ENCODE measurements at places on chromosomes 12 and 14. TPM values are rescaled to one million over a fixed set of nuclear protein-coding genes. Genes with fewer than 3 reads are reported as not detected.
A peak's percentile ranks its signal among the peaks of the same experiment; 100 is the strongest.

- peak overlapping the region; percentile 89 for H3K4me3 ChIP-seq
- H3K27ac ChIP-seq: peak overlapping the region; percentile 99
- DNase-seq: peak; percentile 64
- peaks cover 16% of the 10 kb centered on the region for H3K27me3 ChIP-seq
Observed at GRCh38 chr12:57517187-57517586, 3.1 kb downstream of the DDIT3 start.

IFI27 gene
- total RNA-seq: 0.28 TPM

GRCh38 chr12:28025821-28026505, 53.4 kb upstream of the PTHLH start:
- no peaks in the 10 kb centered on the region for H3K27me3 ChIP-seq
- peak overlapping the region; percentile 100 for H3K27ac ChIP-seq

- H3K4me3 ChIP-seq: no peak overlapping the region
- H3K27ac ChIP-seq: no peak overlapping the region
- DNase-seq: no peak
- no peaks in the 10 kb centered on the region for H3K36me3 ChIP-seq
- no peaks in the 10 kb centered on the region for H3K4me1 ChIP-seq
Observed at GRCh38 chr14:56562883-56563282, 16.7 kb upstream of the TMEM260 start.

AGAP2 gene
- total RNA-seq: 0.18 TPM

DNA sequence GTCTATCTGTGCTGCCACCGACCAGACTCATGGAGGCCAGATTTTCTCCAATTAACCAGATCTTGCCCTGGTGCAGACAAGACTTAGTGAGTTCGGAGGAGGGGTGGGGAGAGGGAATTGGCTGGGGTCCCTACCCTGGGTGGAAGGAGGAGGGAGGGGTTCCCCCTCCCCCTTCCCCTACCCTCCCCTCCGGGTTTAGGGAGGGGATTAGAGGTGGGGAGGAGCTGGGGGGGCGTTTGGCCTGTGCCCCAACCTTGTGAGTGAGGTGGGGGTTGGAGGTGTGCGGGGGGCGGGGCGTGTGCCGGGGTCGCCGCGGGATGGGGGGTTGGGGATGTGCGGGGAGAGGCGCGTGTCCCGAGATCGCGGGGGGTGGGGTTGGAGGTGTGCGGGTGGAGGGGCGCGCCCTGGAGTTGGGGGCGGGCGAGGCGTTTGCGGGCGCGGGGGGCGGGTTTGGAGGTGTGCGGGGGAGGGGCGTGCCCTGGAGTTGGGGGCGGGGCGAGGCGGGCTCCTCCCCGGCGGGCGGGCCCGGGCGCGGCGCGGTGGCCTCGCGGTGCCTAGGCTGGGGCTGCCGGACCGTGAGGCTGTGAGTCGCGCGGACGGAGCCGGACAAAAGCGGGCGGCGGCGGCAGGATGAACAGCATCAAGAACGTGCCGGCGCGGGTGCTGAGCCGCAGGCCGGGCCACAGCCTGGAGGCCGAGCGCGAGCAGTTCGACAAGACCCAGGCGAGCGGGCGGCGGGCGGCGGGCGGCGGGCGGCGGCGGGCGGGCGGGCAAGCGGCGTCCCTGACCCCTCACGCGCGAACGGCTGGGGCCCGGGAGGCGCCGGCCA, at the start of gene HIP1R:
Gene HIP1R, plus strand, starts transcription at position 537 of the 829 bp plus-strand sequence. Its CDS starts 94 bp downstream, at position 631.
- peak within 1 kb of the TSS; percentile 82 for H3K27ac ChIP-seq
- DNase-seq: no peak
- no peaks in the 10 kb centered on the region for H3K27me3 ChIP-seq
- H3K4me1 ChIP-seq: peaks cover 38% of the 10 kb centered on the region
- no peaks in the 10 kb centered on the region for H3K36me3 ChIP-seq

DNA sequence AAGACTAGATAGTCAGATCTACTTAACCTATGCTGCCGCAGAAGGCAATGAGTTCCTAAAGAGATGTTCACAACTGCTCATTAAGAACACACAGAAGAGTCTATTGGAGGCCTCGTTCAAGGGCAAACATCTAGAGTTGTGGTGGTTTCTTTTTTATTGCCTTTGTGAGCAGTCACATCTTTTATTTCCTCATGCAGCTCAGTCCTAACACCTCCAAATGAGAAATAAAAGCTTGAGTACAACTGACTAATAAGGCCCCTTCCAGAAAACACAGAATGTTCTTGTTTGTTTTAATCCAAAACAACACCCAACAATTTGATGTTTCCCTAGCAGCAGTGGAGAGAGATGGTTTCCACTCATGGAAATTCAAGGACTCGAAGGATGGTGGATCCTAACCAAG, 123.5 kb upstream of the NOS1 start:
- H3K4me3 ChIP-seq: no peak overlapping the region
- H3K27ac ChIP-seq: no peak overlapping the region
- peaks cover 5% of the 10 kb centered on the region for H3K27me3 ChIP-seq
- DNase-seq: no peak
- no peaks in the 10 kb centered on the region for H3K36me3 ChIP-seq
- H3K4me1 ChIP-seq: no peaks in the 10 kb centered on the region

GRCh38 chr12:108559007-108559655, 1.8 kb downstream of the SART3 start:
- H3K36me3 ChIP-seq: peaks cover 14% of the 10 kb centered on the region
- H3K27ac ChIP-seq: no peak overlapping the region
- H3K27me3 ChIP-seq: peaks cover 3% of the 10 kb centered on the region
- H3K4me3 ChIP-seq: peak overlapping the region; percentile 99
- H3K4me1 ChIP-seq: peaks cover 60% of the 10 kb centered on the region

DNA sequence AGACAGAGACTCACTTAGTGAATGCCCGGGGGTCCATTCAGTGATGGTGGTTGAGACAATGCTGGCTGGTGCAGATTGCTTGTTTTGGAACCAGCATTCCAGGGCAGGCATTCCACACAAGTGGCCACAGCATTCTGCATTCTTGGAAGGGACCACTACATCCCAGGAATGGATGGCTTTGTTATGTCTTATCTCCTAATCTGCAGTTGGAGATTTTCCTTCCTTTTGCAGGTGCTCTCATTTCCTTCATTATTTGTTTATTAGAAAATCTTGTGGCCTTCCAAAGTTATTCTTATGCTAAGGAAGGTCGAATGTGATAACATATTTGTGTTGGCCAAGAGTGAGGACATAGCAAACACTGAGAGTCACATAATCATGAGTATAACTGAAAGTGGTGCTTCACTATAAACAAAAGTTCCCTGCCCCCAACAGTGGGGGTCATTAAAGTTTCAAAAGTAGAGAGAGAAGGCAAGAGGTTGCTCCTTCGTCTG, 66.0 kb downstream of the BMP4 start:
- no peaks in the 10 kb centered on the region for H3K36me3 ChIP-seq
- no peak overlapping the region for H3K4me3 ChIP-seq
- H3K27ac ChIP-seq: no peak overlapping the region
- peaks cover 3% of the 10 kb centered on the region for H3K27me3 ChIP-seq
- no peak for DNase-seq
- H3K4me1 ChIP-seq: peaks cover 39% of the 10 kb centered on the region

GRCh38 chr12:116878567-116879508, 2.4 kb downstream of the HRK start:
- DNase-seq: no peak
- H3K36me3 ChIP-seq: no peaks in the 10 kb centered on the region
- no peak overlapping the region for H3K27ac ChIP-seq
- peaks cover 44% of the 10 kb centered on the region for H3K27me3 ChIP-seq
- H3K4me3 ChIP-seq: peak overlapping the region; percentile 85
- peaks cover 32% of the 10 kb centered on the region for H3K4me1 ChIP-seq

GLS2 gene
- not detected for total RNA-seq

FAM90A1 gene
- total RNA-seq: not detected

GPR132 gene
- not detected for total RNA-seq

SLC39A2 gene
- total RNA-seq: not detected

DNA sequence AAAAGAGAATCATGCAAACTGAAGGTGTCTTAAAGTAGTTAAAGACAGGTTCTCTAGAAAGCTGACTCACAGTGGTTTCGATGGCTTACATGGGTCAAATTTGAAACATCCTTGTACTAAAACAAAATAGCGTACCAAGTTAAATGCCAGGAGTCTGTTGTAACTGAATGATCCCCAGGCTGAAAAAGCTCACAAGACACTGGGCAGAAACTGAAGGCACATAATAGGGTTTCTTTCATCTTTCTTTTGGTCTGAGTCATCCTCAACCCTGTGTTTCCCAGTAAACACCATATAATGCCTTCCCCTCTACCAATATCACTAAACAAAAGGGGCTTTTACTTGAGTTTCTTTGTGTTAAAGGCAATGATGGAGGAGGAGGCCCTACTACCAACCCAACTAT, 12.8 kb downstream of the ZFYVE1 start:
- H3K27me3 ChIP-seq: no peaks in the 10 kb centered on the region
- no peak overlapping the region for H3K4me3 ChIP-seq

- DNase-seq: no peak
- no peaks in the 10 kb centered on the region for H3K27me3 ChIP-seq
- H3K36me3 ChIP-seq: no peaks in the 10 kb centered on the region
- H3K4me1 ChIP-seq: no peaks in the 10 kb centered on the region
Observed at GRCh38 chr12:40911676-40912075, 219.4 kb downstream of the CNTN1 start.

DNA sequence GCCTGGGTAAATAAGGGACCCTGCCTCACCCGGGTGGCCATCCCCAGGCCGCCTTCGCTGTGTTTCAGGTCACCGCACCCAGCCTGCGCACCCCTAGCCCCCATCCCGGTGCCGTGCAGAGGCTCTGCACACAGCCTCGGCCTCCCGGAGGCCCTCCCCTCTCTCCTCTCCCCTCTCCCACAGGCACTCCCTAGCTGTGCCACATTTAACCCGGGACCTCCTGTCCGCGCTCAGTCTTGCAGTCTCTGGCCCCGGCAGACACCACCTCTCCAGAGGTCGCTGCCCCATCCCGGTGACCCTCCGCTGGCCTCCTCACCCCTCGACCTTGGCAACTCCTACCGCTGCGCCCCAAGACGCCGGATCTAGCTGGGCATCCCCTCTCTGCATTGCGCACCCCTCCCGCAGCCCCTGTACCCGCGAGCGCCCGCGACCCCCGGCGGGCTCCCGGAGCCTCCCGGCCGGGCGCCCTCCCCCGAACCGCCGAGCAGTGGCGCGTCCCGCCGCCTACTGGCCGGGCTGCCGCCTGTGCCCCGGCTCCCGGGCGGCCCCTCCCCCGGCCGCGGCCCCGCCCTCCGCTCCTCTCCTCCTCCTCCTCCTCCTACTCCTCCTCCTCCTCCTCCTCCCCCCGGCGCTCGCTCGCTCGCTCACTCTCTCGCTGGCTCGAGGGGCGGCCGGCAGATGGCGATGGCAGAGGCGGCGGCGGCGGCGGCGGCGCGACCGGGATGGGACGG, 120.7 kb downstream of the AACS start:
- H3K4me3 ChIP-seq: peak within 1 kb of the TSS; percentile 52
- H3K27ac ChIP-seq: no peak within 1 kb of the TSS
- DNase-seq: peak; percentile 52
- peaks cover 14% of the 10 kb centered on the region for H3K4me1 ChIP-seq
- H3K36me3 ChIP-seq: no peaks in the 10 kb centered on the region

- peaks cover 33% of the 10 kb centered on the region for H3K27me3 ChIP-seq
- H3K4me3 ChIP-seq: peak overlapping the region; percentile 26
- peak overlapping the region; percentile 92 for H3K27ac ChIP-seq
- peak; percentile 64 for DNase-seq
- H3K36me3 ChIP-seq: no peaks in the 10 kb centered on the region
- H3K4me1 ChIP-seq: peaks cover 41% of the 10 kb centered on the region
Observed at GRCh38 chr12:52063981-52064649, 5.7 kb upstream of the ATG101 start.

DNA sequence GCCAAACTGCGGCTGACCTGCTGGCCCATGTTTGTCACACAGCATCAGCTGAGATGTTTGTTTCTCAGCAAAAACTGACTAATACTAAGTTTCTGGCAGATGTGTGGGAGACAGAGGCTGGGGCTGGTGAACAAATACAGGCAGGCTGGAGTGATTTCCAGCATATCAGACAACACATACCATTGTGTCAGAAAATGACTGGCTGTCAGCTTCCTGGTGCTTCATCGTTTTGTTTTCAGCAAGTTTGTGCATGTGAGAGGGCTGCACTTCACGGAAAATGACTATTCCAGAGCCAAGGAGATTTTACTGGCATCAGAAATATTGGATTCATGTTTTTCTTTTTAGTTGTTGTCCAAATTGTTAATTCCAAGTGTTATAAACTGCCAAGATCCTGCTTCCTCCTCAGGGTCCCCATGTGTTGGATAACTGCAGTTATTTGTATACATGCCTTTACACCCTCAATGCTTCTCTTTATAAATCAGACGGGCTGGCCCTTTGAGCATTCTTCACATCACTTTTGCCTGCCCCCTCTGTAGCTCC, 145.7 kb downstream of the GALC start:
- no peaks in the 10 kb centered on the region for H3K36me3 ChIP-seq
- H3K4me3 ChIP-seq: no peak overlapping the region
- no peaks in the 10 kb centered on the region for H3K4me1 ChIP-seq
- no peaks in the 10 kb centered on the region for H3K27me3 ChIP-seq
- no peak for DNase-seq

DNA sequence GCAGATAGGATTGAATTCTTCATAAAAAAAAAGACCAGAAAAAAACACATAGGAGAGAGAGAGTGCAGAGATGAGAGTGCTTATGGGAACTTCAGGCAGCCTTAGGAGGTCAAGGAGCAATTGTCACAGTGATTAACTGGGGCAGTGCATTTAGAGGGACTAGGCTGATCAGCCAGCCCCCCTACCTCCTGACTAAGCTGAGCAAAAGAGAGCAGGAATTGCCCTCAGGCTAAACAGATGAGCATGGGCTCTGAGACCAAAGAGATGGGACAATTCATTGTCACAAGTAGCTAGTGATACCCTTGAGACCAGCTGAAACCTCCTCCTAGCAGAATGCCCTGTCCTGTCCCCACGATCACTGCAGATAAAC, 124.0 kb downstream of the BTG1 start:
- no peaks in the 10 kb centered on the region for H3K27me3 ChIP-seq
- no peak overlapping the region for H3K4me3 ChIP-seq
- no peak for DNase-seq
- peaks cover 11% of the 10 kb centered on the region for H3K4me1 ChIP-seq
- no peak overlapping the region for H3K27ac ChIP-seq

DNA sequence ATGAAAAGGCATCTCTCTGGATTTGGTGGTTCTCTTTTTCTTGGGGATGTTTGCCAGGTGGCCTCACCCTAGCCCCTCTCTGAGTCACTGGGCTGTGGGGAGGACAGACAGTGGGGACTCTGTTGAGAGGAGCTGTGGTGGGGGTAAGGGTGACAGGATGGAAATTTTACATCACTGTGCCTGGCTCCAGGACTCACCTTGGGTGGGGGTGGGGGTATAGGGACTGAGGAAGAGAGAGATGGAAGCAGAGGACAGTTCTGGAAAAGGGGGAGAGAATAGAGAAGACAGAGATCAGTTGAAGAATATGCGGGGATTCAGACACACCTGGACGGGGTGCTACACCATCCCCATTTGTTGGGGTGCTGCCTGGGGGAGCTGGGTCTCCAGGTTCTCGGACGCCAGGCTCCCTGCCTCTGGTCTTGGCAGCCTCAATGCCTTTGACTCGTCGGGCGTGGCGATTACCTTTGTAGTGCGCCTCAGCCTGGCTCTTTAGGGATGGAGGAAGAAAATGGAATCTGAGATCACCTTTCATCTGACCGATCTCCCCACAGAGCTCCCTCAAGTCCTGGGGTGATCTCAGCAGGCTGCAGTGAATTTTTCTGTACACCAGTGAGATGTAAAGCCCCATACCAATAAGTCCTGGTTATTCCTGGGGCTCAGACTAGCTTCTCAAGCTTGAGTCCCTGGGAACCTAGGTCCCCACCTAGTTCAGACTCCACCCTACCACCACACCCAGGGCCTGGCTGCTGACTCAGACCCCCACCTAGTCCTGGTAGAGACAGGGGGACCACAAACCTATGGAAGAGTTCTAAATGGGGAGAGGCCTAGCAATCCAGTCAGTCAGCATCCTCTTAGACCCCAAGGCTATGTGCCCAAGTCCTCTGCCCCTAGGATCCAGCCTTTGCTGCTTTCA, 9.6 kb upstream of the GPR84 start:
- H3K27me3 ChIP-seq: no peaks in the 10 kb centered on the region
- H3K4me3 ChIP-seq: no peak overlapping the region
- no peaks in the 10 kb centered on the region for H3K36me3 ChIP-seq

KERA gene
- total RNA-seq: not detected

NABP2 gene
- 44.6 TPM for total RNA-seq

GSC gene
- not detected for total RNA-seq

TEX52 gene
- total RNA-seq: not detected

SYT10 gene
- not detected for total RNA-seq
